ENCODE measurements at places on chromosomes 3 and 15. TPM values are rescaled to one million over a fixed set of nuclear protein-coding genes. Genes with fewer than 3 reads are reported as not detected.

- no peak for DNase-seq
These were observed 123.2 kb downstream of the MAGI1 start for GRCh38 chr3:65915477-65915876.

The AADACL2 gene
- not detected for polyA plus RNA-seq

The SCN5A gene
- 1.7 TPM for polyA plus RNA-seq

DNA sequence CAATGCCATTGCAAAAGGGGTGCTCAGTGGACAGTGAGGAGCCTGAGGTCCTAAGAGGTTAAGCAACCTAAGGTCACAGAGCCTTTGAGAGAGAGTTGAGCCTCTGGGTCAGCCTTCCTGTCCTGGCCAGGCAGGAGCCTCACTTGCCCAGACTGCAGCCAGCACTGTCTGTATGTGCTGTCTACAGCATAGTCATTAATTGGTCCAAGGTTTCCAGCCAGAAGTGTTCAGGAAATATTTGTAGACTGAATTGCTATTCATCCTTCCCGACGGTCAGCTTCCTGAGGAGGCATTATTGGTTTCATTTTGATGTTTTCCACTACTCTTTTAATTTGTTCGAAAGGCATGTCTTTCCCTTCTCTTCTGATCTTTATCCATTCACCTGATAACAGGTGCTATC is 8.1 kb downstream of the SEC13 start:
- DNase-seq, result no peak

The ZPLD1 gene
- polyA plus RNA-seq, result 0.89 TPM

GRCh38 chr3:12724794-12725193 is 34.3 kb downstream of the TMEM40 start:
- no peak for DNase-seq

DNA sequence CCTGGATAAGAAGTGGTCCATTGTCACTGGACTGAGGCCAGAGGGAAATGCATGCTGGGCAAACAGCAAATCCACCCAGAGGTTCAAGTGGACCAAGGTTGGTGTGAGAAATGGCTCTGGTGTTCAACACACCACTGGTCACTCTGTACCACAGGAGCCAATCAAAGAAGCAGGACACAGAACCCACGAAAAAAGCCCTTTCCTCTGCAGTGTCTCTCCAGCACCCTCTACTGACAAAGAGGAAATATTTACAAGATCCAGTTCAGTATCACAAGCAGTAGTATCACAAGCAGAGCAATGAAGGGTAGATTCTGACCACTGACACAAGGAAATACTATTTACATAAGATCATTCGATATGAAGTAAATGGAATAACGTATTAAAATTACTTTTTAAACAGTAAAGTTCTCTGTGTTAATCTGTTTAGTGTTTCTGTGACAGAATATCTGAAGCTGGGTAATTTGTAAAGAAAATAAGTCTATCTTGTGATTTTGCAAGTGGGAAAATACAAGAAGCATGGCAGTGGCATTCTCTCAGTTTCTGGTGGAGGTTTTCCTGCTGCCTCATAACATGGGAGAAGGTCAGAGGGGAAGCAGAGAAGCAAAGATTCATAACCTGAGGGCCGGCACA is 390.7 kb downstream of the EFHB start:
- DNase-seq, result peak; percentile 15

GRCh38 chr3:115685097-115685496 is 61.8 kb downstream of the GAP43 start:
- no peak for DNase-seq

GRCh38 chr3:19457449-19457848 is 309.1 kb downstream of the KCNH8 start:
- no peak for DNase-seq

The LACTB gene
- 17.0 TPM for polyA plus RNA-seq

The AGBL1 gene
- polyA plus RNA-seq, result 0.16 TPM

DNA sequence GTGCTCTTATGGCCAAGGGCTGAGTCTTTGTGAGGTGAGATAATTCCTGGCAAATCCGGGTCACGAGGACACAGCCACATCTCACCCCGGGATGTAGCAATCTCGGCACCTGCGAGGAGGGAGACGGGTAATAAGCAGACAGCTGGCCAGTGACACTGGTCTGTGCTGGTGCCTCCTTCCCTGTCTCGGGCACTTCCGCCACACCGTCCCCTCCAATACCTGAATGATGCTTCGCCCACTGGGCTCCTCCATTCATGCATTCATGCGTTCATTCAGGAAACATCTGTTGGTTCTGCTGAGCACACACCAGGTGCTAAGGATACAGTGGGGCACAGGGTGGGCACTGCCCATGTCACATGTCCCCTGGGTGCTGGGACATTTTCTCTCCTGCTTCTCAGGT is 60.1 kb downstream of the ATP10A start:
- no peak for DNase-seq

The TLR9 gene
- 0.36 TPM for polyA plus RNA-seq

GRCh38 chr3:59535791-59536221 is 486.0 kb upstream of the CFAP20DC start:
- no peak for DNase-seq

DNA sequence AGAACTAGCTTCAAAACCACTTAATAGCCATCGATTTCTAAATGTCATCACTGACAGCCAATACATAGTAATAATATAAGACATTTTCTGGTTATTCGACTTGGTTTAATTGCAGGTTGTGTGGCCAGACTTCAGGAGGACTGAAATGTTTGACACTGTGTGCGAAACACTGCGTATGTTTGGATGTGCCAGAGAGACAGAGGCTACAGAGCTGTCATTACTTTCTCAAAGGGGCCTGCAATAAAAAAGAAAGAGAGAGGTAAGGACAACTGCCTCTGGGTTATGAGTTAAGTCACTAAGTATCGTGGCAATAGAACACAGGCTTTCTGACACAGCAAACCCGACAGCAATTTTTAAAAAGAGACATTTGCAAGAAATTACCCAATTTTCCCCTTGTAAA is 882 bp downstream of the LMOD3 start:
- no peak for DNase-seq

- DNase-seq, result peak; percentile 61
These were observed 1.1 kb upstream of the TRIM71 start for GRCh38 chr3:32816439-32817256.

The STRIT1 gene
- polyA plus RNA-seq, result 1.7 TPM

The RPP25 gene
- 3.3 TPM for polyA plus RNA-seq

DNA sequence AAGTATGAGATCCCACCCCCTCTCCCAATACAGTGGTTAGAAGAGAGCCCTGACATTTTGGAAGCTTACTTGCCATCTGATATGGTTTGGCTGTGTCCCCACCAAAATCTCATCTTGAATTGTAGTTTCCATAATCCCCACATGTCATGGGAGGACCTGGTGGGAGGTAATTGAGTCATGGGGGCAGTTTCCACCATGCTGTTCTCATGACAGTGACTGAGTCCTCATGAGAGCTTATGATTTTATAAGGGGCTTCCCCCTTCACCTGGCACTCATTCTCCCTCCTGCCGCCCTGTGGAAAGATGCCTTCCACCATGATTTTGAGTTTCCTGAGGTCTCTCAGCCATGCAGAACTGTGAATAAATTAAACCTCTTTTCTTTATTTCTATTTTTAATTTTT is 28.8 kb upstream of the HES1 start:
- DNase-seq, result no peak

DNA sequence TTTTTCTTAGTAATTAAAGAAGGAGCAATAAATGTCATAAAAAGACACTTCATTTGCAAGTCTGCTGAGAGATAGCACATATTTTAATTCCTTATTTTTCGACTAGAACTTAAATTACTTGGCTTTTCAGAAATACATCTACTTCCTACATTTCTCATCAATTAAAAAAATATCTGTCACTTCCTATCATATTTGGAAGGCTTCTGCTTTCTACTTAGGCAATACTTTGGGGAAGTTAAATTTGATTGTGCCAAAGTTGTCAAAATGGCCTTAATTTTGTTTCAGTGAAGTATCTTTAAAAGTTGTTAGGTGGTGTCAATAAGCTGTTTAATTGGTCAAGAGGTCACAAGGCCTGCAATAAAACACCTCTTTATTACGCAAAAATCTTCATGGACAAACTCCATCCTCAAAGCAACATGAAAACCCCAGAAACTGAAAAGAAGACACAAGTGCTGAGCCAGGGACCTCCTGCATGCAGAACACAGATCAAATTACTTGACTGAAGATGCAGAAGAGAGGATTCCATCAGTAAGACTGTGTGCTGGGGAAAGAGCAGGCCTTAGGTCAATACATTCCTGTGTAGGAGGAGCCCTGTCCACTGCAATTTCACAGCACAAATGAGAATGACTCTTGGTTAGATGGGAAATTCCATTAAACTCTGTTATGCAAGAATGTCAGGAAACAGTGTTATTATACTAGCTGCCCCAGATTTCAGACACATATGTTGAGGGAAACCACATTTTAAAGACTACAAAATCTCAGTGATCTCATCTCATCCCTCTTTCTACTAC is 48.0 kb upstream of the FSTL1 start:
- DNase-seq, result peak; percentile 85

The GP5 gene
- polyA plus RNA-seq, result 0.86 TPM

- DNase-seq, result no peak
These were observed 53.0 kb upstream of the KPNA4 start for GRCh38 chr3:160618363-160618762.

DNA sequence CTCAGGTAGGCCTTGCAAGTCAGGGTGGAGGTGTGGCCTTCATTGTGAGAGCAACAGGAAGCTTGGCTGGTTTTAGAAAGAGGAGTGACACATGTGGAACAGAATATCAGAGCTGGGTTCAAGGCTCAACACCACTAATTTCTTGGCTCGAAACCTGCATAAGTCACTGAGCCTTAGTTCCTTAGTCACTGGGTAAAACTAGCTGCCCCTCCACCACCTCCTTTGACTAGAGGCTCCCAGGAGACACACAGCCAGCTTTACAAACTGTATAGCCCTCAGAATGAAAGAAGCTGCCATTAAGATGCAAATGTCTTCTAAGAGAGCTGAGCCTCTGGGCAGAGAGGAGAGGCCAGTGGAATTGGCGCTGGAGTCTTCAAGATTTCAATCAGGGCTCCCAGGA is 67.7 kb downstream of the CERS3 start:
- DNase-seq, result no peak

- DNase-seq, result no peak
These were observed 36.2 kb downstream of the NGLY1 start for GRCh38 chr3:25747033-25747432.

- no peak for DNase-seq
These were observed 2.2 kb downstream of the EFHB start for GRCh38 chr3:19931767-19932188.

The SLC35G2 gene
- 3.4 TPM for polyA plus RNA-seq

- DNase-seq, result no peak
These were observed 62.3 kb downstream of the UBP1 start for GRCh38 chr3:33377931-33378330.

The RPL35A gene
- 1,624 TPM for polyA plus RNA-seq

The CLDN16 gene
- polyA plus RNA-seq, result 43.0 TPM

The FBXO40 gene
- not detected for polyA plus RNA-seq

GRCh38 chr15:49877873-49878521 is 241.0 kb downstream of the ATP8B4 start:
- DNase-seq, result no peak

The TNFSF10 gene
- 22.1 TPM for polyA plus RNA-seq

The PPP2R3A gene
- polyA plus RNA-seq, result 21.5 TPM

- no peak for DNase-seq
These were observed 69.9 kb upstream of the TUSC7 start for GRCh38 chr3:116639641-116640040.

DNA sequence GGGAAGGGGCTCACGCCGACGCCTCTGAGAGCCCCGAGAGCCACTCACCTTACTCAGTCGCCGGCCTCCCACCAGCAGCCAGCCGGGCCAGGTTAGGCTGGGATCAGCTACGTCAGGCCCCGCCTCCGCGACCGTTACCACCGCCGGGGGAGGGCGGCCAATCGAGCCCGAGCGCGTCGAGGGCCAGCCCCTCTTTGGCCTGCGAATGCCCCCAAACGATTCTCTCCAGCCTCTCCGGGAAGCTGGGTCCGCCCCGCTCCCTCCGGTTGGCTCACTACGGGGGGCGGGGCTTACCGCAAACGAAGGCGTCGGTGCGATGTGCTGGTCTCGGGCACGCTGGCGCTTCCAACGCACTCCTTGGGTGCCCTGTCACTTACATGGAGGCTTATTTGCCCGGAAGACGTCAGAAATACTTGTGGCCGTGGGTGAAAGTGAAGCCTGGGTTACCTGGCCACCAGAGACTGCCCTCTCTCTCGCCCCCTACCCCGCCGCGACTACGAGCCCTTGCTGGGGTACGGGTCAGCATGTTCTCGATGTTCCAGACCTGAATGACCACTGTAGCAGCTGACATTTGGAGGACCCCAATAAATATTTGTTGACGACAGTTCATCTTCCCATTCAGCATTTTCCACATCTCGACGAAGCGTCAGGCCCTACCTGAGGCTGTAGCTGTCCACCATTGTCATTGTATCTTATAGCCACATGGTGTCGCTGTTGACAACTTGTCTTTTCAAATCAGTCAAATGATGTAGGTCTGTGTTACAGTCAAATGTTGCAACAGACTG is at the start of gene CEP70:
CEP70 (minus strand) TSS at position 111 of the 785 bp plus-strand sequence. CDS start 21,333 bp downstream, outside the sequence.
- peak; percentile 96 for DNase-seq
